ENCODE measurements at places on chromosomes 7 and 10.

- H3K36me3 ChIP-seq, result peaks cover under 1% of the 10 kb centered on the region
- H3K4me3 ChIP-seq, result no peak overlapping the region
- H3K4me1 ChIP-seq, result peaks cover 30% of the 10 kb centered on the region
- DNase-seq, result no peak
- no peak overlapping the region for H3K27ac ChIP-seq
Observed at GRCh38 chr10:16765509-16766375, 51.5 kb downstream of the RSU1 start.

- H3K27me3 ChIP-seq, result no peaks in the 10 kb centered on the region
- DNase-seq, result no peak
- H3K36me3 ChIP-seq, result no peaks in the 10 kb centered on the region
- H3K4me3 ChIP-seq, result no peak overlapping the region
- H3K4me1 ChIP-seq, result no peaks in the 10 kb centered on the region
Observed at GRCh38 chr7:37713613-37714012, 30.0 kb downstream of the GPR141 start.

DNA sequence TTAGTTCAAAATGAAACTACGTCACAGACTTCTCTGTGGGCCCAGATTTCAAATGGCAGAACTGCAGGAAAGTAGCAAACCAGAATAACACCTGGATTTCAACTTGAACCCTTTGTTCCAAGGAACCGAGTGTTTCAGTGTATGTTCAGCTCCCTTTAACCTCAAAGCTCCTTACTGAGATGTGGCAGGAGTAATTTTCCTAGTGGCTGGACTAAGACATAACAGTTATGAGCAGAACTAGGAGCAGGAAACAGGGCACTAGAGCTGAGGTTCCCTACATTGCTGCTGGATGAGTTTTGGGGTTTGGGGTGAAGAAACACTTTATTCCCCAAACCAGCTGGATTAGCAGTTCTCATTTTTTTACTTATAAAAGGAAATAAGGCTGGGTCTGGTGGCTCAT lies 50.1 kb downstream of the NSUN6 start:
- DNase-seq, result no peak
- no peak overlapping the region for H3K4me3 ChIP-seq
- H3K4me1 ChIP-seq, result no peaks in the 10 kb centered on the region

DNA sequence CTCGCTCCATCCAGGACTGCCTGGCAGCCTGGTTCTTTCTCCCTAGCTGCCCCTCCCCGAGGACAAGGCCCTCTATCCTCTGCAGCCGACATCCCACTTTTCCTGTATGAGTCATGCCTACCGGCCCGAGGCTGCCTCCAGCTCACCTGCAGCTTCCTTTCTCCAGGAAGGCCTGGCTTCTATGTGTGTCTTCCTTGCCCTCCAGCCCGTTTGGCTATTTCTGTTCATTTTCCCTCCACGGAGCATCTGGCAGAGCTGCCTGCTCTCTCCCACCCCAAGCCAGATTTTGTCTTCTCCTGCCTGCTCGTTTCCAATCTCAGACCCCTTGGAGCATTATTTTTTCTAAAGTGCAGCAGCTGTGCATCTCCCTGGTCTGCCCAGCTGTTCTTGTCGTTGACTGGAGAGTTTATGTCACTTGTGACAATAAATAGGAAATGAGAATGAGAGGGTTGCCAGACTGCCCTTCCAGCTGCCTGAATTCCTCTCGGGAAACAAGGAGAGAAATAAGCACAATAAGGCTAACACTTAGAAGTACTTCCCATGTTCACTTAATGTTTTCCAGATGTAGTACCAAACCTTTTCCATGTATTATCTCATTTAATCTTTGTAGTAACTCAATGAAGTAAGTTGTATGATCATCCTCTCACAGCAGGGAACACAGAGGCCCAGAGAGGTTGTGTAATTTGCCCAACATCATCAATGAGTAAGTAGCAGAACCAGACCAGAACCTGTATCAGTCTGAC lies 19.7 kb downstream of the UBTD1 start:
- no peak for DNase-seq
- no peaks in the 10 kb centered on the region for H3K36me3 ChIP-seq
- peaks cover 2% of the 10 kb centered on the region for H3K27me3 ChIP-seq

DNA sequence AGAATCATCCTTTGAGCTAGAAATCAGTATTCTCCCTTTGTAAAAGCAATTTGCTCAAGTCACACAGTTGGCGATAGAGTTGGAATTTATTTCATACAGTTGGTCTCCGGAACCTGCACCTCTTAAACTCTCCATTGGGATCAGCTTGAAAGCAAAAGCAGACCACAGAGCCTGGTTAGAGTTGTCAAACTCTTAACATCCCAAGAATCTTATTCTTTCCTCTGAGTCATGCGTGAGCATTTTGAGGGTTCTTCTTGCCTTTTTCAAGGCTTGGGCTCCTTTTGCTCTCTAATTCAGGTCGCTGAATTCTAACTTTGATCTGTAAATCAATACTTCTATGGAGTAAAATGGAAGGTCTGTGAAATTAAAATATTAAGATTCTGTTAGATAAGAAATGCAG lies 19.6 kb upstream of the SCIN start:
- H3K27ac ChIP-seq, result no peak overlapping the region
- DNase-seq, result no peak
- H3K4me3 ChIP-seq, result no peak overlapping the region
- no peaks in the 10 kb centered on the region for H3K4me1 ChIP-seq
- no peaks in the 10 kb centered on the region for H3K27me3 ChIP-seq

Data from glutamatergic neuron (in vitro differentiated cells).